ENCODE measurements at places on chromosomes 2 and 18.

DNA sequence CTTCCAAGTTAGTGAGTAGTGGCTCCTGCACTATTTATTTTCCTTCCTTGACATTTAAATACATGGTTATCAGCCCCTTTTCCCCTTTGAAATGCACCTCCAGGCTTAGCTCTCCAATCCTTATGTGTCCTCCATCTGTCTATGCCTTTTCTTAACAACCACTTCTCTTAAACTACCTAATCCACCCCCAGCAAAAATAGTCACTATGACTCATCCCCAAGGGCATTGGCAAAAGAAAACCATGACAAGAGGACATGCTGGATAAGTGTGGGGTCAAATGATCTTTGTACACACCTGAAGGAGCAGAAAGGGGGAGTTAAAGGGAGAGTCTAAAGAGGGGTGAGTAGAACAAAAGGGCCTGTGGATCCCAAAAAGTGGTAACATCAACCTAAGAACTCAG is 127.2 kb downstream of the ANKRD44 start:
- no peak for DNase-seq

GRCh38 chr2:29990129-29990528 is 68.7 kb upstream of the ALK start:
- DNase-seq = no peak

DNA sequence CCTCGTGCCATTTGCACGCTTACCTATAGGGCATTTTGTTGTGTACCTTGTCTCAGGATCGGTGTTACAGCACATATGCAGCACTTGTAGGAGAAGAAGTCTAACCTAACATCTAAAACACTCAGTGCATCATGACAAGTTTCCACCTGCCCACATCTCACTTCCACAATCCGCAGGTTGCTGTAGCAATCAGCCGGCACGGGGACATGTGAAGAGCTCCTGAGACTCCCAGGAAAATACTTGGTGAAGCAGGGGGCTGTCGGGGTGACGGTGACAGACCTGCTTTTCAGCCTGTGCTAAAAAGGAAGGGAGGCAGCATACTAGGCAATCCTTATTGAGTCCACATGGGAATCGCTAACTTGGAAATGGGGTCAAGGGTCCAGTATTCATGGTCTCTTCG is 172.2 kb downstream of the MYT1L start:
- no peak for DNase-seq

- DNase-seq = no peak
Observed at GRCh38 chr18:54094474-54094873, 130.0 kb downstream of the MBD2 start.

GRCh38 chr2:191023235-191023679 is 9.3 kb upstream of the STAT1 start:
- no peak for DNase-seq

DNA sequence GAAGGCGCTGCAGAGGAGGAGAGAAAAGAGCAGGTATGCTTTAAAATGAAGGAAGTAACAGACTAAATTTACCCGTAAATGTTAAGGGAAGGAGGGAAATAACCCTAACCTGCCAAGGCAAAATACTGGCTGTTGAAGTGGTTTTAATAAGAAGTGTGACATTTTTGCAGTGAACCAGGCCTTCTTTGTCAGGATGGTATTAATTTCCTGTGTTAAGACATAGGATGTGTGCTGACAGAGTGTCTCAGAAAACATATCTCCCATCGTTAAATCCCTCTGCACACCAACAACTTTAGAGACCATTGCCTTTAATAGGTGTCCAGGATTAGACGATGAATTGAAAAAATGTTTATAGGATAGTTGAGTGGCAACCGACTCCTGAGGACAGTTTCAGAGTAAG is 9.9 kb downstream of the TTC39C start:
- no peak for DNase-seq

DNA sequence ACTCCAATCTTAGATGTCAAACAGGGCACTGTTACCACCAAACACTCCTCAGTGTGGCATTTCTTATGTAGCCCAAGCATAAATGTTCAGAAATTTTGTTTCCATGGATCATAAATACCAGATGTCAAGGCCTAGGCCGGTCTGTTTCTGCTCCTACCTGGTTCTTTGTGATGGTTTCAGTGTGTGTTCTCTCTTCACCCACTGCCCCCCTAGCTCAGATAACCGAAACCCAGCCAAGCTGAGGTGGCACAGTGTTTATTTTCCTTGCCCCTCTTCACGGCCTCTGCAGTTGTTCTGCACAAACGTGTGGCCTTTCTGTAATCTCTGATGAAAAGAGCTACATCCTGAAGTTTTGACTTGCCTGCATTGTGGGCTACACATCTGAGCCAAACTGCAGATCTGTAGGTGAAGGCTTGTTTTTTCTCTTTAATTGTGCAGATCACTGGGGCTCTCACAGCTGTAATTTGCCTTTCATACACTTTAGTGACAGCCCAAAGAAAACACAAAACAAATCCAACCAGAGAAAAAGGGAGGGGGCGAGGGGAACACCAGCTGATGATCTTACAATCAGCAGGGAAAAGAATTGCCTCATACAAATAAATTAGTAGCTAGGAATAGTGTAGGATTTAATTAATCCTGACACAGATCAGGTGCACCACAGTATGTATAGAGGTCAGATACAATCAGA is 99.1 kb downstream of the NRP2 start:
- DNase-seq = no peak

GRCh38 chr2:197893403-197894177 is 89.2 kb downstream of the PLCL1 start:
- DNase-seq = no peak

- no peak for DNase-seq
Observed at GRCh38 chr2:132608311-132608710, 61.7 kb downstream of the LYPD1 start.

GRCh38 chr2:216108310-216108966 is 710 bp upstream of the XRCC5 start:
- no peak for DNase-seq

- DNase-seq = no peak
Observed at GRCh38 chr2:46187112-46187618, 110.0 kb upstream of the EPAS1 start.

DNA sequence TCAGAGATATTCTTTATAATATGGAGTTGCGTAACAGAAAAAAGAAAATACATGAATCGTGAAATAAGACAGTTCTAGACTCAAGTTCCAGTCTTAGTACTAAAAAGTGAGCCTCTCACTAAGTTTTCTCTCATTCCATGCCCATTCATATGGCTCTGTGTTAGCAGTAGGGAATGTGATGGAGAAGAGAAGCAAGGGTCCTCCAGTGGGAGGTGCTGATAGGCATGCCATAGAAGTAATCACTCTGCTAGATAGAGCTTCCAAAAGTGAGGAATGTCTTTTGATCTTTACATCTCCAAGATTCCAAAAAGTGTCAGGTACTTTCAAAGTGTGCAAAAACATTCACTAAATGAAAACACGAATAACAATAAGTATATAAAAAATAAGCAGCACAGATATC is 678.4 kb downstream of the DCDC2C start:
- DNase-seq = no peak

DNA sequence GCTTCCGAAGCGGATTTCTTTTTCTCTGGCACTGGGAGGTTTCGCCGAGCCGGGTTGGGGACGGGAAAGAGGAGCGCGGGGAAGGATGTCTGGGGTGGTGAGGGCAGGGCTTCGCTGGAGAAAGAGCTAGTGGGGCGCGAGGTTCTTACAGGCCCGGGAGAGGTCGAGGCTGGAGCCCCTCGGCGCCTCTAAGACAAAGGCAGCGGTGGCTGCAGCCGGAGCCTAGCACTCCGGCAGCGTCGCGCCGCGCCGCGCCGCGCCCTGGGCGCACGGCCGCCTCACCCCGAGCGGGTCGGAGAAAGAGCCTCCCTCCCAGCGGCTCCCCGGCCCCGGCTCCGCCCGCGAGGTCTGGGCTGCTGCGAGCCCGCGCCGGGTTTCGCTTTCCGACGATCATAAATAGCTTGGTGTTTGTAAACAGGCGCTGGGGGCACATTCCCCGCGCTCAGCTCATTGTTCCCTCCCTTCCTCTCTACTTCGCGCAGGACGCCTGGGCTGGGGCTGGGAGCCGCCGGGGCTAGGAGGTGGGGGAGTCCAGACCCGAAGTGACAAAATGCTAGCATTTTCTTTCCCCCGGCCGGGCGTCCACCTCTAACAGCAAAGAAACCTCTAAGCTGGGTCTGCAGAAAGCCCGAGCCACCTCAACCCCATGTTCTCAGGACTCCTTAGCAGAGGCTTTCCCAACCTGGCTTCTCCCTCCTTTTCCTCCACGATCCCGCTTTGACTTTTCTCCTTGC is 813 bp upstream of the MEIS1 start:
- DNase-seq = peak; percentile 60

DNA sequence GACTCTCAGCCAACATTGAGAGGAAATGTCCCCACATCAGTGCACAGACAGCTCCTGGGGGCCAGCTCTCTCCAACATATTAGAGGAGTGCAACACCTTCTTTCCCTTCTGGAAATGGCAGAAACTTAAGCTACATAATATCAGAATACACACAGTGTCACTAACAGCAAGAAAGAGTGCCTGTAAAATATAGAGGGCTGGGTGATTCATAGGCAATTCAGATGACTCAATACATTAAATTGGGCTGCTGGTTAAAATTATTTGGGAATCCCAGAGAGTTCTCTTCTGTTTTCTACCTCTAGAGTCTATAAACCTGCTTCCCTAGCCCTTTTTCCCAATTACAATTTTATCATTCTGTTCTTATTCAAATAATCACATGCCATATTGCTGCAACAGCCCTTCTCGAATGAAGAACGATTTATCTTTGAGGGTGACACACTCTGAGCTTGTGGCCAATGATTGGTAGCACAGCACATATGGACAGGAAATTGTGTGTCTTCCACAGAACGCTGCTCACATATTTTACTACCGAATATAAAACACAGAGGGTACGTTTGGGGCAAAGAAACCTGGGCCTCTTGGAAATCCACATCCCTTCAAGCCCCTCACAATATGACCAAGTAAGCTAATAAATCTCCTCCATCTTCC is 381.2 kb downstream of the MBD2 start:
- no peak for DNase-seq

GRCh38 chr2:57080035-57080434 is 896.2 kb downstream of the CCDC85A start:
- peak; percentile 27 for DNase-seq

- DNase-seq = no peak
Observed at GRCh38 chr2:163709270-163709669, 26.5 kb downstream of the FIGN start.

DNA sequence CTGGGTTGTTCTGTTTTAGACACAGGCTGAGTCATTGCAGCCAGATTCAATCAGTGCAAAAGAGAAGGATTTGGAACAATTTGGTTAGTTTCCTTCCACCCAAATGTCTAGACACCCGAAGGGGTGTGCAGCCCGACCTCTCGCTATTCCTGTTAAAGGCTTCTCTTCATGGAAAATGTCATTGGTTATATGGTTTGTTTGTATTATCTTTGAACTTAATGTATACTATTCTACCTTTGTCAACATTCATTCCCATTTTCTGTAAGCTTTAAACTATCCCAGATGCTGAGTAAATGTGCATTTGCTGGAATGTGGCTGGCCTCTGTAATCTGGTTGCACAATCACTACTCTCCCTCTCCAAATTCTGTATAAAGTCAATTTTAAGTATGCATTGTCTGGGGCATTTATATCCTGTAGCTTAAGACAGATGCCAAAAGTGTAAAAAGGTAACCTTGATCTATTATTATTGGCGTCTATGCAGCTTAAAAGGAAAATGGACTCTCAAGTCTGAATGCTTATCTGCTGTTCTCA is 80.4 kb upstream of the RND3 start:
- no peak for DNase-seq

Data from A549 (cell line).